ENCODE measurements at places on chromosomes 12 and 14.
A peak's percentile ranks its signal among the peaks of the same experiment; 100 is the strongest.

DNA sequence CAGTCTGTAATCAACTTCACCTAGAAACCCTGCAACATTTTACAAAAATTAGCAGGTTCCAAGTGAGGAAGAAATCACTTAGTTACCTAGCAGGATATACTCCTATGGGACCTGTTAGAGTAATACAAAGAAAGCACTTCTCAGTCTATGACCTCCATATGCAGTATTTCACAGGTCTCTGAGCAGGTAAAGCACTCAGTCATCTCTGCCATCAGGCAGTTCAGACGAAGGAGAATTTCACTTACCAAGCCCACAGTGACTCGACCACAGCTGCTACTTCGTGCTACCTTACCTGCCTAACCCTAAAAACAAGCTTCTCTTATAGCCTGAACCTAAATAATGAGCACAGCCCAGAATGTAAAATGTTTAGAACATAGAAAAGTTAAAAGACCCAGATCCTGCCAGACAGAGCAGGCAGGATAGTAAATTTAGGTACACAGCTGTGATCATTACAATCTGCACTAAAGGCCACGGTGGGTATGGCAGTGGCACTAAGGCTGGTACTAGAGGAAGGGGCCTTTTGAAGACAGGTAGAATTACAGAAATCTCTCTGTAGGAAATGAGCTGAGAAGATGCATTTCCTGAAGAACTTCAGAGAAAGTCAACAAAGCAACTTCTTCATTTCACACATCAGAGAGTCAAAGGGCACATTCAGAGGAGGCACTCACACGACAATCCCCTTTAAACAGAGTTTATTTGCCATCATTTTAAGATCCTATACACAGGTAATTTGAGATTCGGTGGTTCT is 35.7 kb downstream of the DCAF5 start:
- no peak for DNase-seq

DNA sequence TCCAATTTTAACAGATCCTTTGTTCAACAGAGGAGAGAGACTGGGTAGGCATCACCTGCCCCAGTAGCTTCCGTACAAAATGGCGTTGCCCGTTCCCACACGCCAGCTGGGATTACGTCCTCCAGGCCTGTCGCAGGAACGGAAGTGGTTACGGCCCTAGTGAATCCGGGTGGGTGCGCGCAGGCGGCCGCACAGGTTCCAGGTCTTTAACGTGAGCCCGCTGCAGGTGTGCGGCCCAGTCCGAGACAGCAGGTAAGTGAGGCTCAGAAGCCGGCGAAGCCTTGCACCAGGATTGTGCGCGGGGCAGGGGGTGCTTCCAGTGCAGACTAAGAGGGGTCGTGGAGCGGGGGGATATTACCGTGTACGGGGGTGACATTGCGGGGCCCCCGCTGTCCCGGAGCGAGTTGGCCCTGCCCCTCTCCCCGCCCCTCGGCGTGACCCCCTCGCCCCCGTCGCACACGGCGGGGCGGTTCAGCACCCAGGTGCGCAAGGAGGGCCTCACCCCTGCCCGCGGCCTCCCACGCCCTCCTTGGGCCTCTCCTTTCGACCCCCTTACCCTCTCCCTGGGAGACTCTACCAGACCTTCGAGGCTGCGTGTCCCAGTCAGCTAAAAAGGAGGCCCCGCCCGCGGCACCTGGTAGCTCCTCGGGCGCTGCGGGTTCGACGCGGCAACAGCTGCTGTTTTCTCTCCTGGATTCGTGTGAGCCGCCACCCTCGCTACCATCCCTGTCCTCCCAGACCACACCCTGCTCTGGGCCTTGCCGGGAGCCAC is at the start of gene EXD2:
EXD2 (plus strand) TSS at position 159 of the 772 bp plus-strand sequence. CDS start 17,973 bp downstream, outside the sequence.
- DNase-seq = peak; percentile 71

GRCh38 chr14:55388160-55388559 is 23.5 kb downstream of the ATG14 start:
- no peak for DNase-seq

GRCh38 chr14:75126121-75126544 is 715 bp downstream of the NEK9 start:
- peak; percentile 35 for DNase-seq

DNA sequence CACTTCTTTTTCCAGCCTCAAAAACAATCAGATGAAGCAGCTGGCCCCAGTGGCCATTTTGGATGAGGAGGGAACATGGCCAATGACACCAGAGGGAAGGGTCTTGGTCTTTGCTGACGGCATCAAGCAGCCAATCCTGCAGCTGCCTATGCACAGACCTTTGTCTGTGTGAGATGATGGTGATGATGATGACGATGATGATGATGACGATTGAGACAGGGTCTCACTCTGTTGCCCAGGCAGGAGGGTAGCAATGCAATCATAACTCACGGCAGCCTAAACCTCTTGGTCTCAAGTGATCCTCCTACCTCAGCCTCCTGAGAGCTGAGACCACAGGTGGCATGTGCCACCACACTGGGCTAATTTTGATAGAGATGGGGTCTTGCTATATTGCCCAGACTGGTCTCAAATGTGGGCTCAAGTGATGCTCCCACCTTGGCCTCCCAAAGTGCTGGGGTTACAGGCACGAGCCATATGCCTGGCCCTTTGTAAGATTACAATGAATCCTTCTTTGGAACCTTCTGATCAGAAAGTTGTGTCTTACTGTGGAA is 26.5 kb upstream of the NCOR2 start:
- no peak for DNase-seq

DNA sequence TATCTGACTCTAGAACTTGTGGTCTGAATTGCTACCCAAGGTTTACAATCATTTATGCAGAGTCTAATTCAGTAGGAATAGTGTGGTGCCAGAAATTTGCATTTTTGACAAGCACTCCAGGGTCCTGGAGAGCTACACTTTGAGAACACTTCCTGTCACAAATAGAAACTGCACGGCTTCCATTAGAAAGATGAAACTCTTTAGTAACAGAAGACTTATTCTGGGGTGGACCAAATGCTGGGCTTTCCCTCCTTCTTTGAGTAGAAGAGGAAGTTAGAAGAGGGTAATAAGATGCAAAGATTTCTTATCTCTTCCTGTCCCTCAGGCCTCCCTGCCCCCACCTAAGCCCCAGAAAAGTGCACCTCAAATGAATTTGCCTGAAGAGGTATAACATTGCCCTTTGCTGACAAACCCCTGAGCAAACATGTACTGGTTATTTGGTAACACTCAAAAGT is 28.4 kb downstream of the DGLUCY start:
- no peak for DNase-seq

DNA sequence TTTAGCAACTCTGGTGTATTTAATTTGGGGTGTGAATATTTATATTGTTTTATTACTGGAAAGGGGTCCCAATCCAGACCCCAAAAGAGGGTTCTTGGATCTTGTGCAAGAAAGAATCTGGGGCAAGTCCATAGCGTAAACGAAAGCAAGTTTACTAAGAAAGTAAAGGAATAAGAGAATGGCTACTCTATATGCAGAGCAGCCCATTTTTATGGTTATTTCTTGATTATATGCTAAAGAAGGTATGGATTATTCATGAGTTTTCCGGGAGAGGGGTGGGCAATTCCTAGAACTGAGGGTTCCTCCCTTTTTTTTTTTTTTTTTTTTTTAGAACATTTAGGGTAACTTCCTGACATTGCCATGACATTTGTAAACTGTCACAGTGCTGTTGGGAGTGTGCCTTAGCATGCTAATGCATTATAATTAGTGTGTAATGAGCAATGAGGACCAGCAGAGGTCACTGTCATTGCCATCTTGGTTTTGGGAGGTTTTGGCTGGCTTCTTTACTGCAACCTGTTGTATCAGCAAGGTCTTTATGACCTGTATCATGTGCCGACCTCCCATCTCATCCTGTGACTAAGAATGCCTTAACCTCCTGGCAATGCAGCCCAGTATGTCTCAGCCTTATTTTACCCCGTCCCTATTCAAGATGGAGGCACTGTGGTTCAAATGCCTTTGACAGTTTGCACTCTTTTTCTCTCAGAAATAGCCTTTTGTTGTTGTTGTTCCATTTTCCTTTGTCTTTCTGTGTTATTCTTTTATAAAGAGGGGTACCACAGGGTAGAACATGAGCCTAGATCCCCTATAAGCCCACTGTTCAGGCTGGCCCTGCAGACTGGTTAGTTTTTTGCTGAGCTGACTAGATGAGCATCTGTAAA is 75.5 kb upstream of the DCD start:
- no peak for DNase-seq

DNA sequence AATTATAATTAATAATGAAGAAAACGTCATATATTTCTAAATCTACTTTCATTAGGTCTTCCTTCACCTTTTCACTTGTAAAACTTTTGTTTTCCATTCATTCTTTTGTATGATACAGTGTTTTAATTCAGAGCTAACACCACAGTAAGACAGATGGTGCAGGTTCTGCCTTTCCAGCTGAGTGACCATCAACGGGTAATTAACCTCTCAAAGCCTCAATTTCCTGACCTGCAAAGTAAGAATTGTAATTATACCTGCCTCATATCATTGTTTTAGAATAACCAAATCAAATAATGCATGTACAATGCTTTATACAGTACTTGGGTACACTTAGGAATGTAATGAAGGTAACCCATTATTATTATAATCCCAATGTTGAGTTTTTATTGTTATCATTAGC is 157.6 kb downstream of the FOXA1 start:
- DNase-seq = no peak

- no peak for DNase-seq
These were observed 341.3 kb upstream of the FBXO33 start for GRCh38 chr14:39773387-39774126.

DNA sequence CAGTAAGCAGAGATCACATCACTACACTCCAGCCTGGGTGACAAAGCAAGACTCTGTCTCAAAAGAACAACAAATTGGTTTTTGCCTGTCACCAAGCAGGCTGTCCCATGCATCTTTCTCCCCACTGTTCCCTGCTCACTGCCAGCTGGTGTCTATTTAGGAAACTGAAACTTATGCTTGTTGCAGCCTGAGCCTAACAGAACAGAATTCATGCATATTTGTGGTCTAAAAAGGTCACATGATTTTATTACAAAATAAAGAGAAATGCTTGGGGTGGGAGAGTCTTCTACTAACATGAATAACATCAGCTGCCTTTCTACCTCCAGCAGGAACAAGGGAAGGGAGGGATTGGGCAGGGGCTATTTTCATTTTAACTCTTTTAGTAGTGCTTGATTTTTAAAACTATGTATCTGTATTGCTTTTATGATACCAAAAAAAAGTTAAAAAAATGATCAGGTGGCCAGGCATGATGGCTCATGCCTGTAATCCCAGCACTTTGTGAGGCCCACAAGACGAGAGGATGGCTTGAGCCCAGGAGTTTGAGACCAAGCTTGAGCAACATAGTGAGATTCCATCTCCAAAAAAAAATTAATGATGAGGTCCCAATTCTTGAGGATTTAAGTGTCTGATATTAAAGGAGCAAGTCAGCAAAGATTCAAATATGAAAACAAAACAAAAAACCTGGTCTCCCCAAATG is 923 bp downstream of the STAT2 start:
- no peak for DNase-seq

GRCh38 chr12:104718304-104718929 is 239.7 kb downstream of the SLC41A2 start:
- no peak for DNase-seq

- no peak for DNase-seq
These were observed 63.2 kb downstream of the KLHL28 start for GRCh38 chr14:44898551-44898950.

GRCh38 chr14:73170686-73171085 is 34.4 kb downstream of the PSEN1 start:
- DNase-seq = no peak

- DNase-seq = no peak
These were observed 4.4 kb downstream of the BDKRB1 start for GRCh38 chr14:96260341-96260821.

- DNase-seq = no peak
These were observed 6.2 kb downstream of the ANKRD13A start for GRCh38 chr12:110005319-110005973.

- DNase-seq = no peak
These were observed 577 bp upstream of the TPCN1 start for GRCh38 chr12:113220593-113221180.

GRCh38 chr12:56237552-56237951 is 7.7 kb downstream of the SLC39A5 start:
- no peak for DNase-seq

All from CD4-positive, alpha-beta T cell treated with Interleukin-15 for 1 hour (primary cell).